Activated CD8-positive, alpha-beta T cell treated with anti-CD3 and anti-CD28 coated beads for 36 hours (primary cell): ENCODE measurements at places on chromosomes 4 and X.

DNA sequence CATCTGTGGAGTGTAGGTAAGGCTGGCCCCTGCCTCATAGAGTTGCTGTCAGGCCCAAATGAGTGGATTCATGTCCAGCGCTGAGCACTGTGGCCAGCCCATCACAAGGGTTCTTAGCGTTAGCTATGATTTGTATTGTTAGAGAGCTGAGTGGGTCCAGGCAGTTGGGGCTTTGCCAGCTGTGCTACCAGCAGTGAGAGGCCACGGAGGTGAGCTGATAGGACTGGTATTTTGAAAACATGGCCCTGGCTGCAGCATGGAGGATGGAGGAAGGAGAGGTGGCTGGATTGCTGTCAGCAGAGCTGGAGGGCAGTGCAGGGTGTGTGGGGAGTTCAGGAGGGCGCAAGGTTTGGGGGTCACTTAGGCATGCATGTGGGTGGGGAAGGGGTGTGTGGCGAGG lies 69.8 kb downstream of the PSAPL1 start:
- DNase-seq = no peak

GRCh38 chrX:10165580-10166247 lies 8.9 kb downstream of the CLCN4 start:
- no peak for DNase-seq

GRCh38 chr4:47661741-47662140 lies 176.1 kb downstream of the CORIN start:
- DNase-seq = no peak

- no peak for DNase-seq
Observed at GRCh38 chr4:116627545-116627944, 457.8 kb downstream of the TRAM1L1 start.

DNA sequence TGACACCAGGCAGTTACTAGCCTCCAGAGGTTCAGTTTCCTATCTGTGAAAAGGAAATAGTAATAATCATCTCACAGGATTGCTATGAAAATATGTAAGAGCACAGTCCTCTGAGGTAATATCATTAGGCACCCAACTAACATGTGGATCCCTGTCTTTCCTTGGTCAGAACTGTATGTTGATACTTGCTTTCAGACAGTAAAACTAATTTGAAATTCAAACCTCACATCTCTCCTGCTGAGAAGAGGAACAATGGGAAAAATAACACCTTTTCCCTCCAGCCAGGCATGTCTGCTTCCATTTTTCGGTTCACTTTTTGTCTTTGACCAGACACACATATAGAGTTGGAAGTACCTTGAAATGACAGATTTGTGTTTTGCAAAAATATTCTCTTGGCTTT lies 262.7 kb downstream of the IL15 start:
- no peak for DNase-seq

- no peak for DNase-seq
Observed at GRCh38 chrX:19086102-19086772, 36.0 kb downstream of the ADGRG2 start.

DNA sequence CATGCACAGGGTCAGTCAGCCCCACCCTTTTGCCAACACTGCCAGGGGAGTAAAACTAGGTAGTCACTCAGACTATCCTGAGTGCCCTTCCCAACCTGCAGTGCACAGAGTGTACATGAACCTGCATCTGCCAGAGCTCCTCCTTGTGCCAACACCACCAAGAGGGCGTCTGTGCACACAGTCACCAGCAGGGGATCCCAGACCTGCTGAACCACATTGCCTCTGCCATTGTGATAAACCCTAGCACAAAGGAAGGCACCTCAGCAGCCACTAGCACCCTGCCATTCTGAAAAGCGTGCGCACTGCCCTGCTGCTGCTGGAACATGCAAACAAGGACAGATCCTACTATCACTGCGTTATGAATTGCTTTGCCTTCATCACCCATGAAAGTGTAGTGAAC lies 247.8 kb upstream of the POU3F4 start:
- no peak for DNase-seq

DNA sequence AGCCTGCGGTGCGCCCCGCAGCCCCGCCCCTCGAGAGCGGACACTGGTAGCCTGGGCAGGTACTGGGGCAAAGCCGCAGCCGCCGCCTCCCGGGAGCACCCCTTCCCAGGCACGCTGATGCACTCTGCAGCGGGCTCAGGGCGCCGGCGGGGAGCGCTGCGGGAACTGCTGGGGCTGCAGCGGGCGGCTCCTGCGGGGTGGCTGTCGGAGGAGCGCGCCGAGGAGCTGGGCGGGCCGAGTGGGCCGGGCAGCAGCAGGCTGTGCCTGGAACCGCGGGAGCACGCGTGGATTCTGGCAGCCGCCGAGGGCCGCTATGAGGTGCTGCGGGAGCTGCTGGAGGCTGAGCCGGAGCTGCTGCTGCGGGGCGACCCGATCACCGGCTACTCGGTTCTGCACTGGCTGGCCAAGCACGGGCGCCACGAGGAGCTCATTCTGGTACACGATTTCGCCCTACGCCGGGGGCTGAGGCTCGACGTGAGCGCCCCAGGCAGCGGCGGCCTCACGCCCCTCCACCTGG lies 401 bp downstream of the SOWAHD start:
- DNase-seq = peak; percentile 31

DNA sequence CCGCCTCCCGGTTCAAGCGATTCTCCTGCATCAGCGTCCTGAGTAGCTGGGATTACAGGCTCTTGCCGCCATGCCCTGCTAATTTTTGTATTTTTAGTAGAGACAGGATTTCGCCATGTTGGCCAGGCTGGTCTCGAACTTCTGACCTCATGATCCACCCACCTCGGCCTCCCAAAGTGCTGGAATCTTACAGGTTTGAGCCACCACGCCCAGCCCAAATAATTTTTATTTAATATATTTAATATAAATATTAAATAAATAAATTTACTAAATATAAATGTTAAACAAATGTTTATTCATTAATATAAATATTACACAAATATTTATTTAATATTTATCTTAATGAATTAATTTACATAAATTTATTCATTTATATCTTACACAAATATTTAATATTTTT lies 120.2 kb downstream of the SHOX start:
- DNase-seq = no peak
